ENCODE measurements at places on chromosomes 7 and 10.

GRCh38 chr10:15591937-15592336 lies 127.8 kb downstream of the ITGA8 start:
- no peak for DNase-seq

GRCh38 chr7:9835199-9835598 lies 1138.5 kb upstream of the PHF14 start:
- DNase-seq: no peak

DNA sequence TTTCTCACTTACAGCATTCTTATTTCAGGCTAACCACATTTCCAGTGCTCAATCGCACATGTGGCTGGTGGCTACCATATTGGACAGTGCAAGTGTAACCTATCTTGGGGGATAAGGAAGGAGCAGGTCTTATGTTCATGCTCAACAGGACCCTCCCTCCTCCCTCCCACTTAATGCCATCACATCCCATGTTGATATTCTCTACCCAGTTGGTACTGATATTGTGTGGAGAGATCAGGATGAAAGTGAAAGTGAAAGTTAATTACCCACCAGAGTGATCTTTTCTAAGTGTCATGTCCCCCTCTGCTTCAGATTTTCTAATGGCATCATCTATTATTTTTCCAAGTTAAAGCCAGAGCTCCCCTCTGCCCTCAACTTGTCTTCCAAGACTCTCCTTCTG lies 91.6 kb downstream of the BMPER start:
- DNase-seq: no peak

DNA sequence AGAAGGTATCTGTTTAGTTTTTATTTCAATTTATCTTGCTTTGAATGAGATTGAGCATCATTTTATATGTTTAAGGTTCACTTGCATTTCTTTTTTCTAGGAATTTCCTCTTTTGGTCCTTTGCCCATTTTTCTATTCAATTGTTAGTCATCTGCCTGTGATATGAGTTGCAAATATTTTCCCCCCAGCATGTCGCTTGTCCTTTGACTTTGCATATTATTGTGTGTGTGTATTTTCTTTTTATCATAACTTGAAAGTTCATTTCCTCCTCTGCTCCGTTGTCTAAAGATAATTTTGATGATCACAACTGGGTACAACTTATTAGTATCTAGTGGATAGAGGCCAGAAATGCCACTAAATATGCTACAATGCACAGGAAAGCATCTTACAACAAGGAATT lies 132.7 kb upstream of the MDFIC start:
- DNase-seq: no peak

DNA sequence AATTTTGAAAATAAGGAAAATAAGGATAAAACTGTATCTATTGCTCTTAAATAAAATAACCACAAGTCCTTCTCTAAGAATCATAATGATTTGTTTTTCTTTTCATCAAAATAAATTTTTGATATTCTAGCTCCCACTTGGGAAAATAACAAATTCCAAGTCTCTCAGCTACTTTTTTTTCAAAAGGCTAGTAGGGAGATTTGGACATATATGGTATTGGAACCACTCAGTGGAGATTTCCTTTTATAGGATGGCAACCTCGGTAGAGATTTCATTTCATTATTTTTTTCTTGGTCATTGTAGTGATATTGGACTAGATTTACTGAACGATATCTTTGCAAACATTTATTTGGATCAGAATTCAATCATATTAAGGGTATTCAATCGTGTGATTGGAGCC lies 69.5 kb upstream of the PRKG1 start:
- no peak for DNase-seq

- no peak for DNase-seq
Observed at GRCh38 chr10:79250259-79250658, 97.0 kb upstream of the PPIF start.

GRCh38 chr10:44589181-44589943 lies 204.5 kb upstream of the CXCL12 start:
- no peak for DNase-seq

DNA sequence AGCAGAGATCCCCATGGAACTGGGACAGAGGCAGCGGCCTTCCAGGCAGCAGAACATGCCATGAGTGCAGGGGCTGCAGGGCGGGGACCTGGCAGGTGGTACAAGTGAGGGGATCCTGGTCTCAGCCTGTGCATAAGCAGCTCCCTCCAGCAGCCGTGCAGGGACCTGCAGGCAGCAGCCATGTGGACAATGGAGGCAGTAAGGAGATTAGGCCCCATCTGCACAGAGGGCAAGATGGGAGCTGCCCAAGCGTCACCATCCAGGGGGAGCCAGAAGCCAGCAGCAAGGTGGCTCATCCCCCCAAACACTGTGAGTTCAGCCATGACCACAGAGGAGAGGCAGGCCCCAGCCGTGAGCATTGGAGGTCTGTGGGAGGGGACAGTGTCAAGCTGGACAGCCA lies 3.1 kb downstream of the DDC start:
- no peak for DNase-seq
